NK-92 treated with Interleukin-12 subunit alpha and Interleukin-12 subunit beta, amount 100 ng/mL, for 24 hours (cell line): ENCODE measurements at places on chromosomes 3 and 15.

GRCh38 chr15:52419494-52419893 is 109.2 kb downstream of the MYO5A start:
- no peak for DNase-seq

DNA sequence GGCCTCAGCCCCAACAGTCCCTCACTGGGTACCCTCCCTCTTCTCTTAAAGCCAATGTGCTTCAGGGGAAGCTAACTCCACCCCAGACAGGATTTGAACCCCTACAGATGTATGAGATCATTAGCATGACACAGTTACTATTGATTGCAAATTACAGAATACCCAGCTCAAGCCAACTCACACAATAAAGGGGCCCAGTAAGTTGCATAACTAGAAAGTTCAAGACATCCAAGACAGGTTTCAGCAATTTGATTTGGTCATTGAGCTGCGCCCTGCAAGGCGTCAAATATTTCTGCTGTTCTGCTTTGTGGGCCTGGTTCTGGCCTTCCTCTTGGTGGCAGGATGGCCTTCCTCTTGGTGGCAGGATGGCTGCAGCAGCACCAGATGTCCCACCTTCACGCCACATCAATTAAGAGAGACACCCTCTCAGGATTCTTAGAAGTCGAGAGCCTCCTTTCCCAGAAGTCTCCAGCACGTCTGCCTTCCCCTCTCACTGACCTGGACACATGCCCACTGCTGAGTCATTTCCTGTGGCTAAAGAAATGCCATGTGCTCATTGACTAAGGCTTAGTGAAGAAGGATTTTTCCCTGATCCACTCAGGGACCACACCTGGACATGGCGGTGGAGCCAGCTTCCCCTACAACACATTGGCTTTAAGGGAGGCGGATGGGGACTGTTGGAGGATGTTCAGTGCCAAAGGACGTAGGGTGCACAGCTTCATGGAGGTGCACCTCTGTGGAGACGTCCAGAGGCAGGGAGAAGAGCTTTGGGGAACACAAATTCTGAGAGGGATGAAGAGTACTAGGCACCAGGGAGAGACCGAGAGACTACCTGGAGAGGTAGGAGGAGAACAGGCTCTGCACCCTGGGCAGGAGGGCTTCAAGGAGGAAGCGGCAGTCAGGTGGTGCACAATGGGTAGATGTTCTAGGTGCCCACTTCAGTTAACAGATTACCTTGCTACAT is 49.1 kb downstream of the DNASE1L3 start:
- DNase-seq, result no peak

- DNase-seq, result no peak
Measured at GRCh38 chr15:93040288-93041158, 48.5 kb downstream of the RGMA start.

DNA sequence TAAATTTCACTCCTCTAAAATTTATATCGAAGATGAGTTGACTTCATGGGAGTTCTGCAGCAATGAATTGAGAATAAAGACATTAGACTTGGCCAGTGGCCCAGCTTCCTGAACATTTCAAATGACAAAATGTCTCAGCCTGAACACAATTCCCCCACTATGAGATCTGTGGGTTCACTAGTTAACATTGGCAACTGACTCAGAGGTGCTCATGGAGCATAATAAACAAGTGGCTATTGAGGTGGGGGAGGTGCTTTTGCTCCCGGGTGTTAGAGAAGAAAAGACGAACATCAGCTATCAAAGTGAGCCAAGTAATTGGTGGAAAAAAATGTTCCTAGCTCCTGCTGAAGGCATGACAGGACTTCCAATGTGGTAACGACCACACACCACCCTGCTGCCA is 6.3 kb downstream of the ATP13A4 start:
- no peak for DNase-seq

- no peak for DNase-seq
Measured at GRCh38 chr3:139521816-139522215, 17.7 kb downstream of the RBP1 start.

DNA sequence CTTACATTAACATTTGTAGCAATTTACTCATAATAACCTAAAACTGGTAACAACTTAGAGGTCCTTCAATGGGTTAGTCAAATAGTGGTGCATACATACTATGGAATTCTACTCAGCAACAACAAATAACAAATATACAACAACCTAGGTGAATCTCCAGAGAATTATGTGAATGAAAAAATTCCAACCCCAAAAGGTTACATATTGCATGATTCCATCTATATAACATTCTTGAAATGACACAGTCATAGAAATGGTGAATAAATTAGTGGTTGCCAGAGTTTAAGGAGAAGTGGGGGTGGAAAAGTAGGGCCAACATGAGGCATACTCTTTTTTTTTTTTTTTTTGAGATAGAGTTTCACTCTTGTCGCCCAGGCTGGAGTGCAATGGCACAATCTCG is 12.7 kb upstream of the SNTN start:
- no peak for DNase-seq

GRCh38 chr15:59138243-59138642 is 33.3 kb downstream of the CCNB2 start:
- peak; percentile 16 for DNase-seq

- DNase-seq, result no peak
Measured at GRCh38 chr3:127777332-127777731, 45.0 kb downstream of the MGLL start.

GRCh38 chr3:102085431-102086176 is 236.3 kb downstream of the NFKBIZ start:
- no peak for DNase-seq

- no peak for DNase-seq
Measured at GRCh38 chr3:26100176-26100575, 310.3 kb downstream of the OXSM start.

GRCh38 chr3:193827040-193827669 is 234.1 kb downstream of the OPA1 start:
- no peak for DNase-seq

GRCh38 chr3:157865352-157866000 is 240.7 kb downstream of the SHOX2 start:
- peak; percentile 11 for DNase-seq

- no peak for DNase-seq
Measured at GRCh38 chr3:55729546-55729945, 242.4 kb upstream of the WNT5A start.

- DNase-seq, result no peak
Measured at GRCh38 chr15:51726302-51727073, 11.0 kb downstream of the LYSMD2 start.
